NCI-H187 (cell line): ENCODE measurements at places on chromosomes 11 and 22.

DNA sequence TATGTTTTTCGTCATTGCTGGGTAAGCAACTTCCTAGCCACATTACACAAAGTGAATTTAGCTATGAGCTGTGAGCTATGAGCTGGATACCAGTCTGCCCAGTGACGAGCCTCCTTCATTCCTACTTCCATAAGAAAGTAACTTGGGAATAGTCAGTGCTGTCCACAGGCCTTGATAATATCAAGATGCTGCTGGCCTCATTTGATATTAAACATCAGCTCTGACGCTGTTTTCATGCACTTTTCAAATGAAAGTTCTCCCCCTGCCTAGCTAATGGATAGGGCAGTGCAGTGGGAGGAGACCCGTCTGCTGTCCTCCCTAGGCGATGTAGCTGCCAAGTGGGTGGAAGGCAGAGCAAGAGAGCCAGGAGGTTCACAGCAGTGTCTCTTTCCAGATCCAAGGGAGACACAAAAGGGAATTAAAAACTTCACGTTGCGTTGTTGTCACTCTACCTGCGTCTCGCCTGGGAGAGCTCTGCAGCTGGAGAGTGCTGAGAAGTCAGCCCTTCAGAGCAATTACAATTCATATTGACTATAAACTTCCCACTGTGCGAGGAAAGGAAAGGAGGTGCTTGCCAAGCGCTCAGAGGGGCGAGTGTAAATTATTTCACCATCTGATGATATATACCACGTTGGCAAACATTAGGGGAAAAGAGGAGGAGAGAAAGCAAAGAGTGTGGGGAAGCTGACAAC, 861.4 kb downstream of the NTM start:
- DNase-seq: no peak

DNA sequence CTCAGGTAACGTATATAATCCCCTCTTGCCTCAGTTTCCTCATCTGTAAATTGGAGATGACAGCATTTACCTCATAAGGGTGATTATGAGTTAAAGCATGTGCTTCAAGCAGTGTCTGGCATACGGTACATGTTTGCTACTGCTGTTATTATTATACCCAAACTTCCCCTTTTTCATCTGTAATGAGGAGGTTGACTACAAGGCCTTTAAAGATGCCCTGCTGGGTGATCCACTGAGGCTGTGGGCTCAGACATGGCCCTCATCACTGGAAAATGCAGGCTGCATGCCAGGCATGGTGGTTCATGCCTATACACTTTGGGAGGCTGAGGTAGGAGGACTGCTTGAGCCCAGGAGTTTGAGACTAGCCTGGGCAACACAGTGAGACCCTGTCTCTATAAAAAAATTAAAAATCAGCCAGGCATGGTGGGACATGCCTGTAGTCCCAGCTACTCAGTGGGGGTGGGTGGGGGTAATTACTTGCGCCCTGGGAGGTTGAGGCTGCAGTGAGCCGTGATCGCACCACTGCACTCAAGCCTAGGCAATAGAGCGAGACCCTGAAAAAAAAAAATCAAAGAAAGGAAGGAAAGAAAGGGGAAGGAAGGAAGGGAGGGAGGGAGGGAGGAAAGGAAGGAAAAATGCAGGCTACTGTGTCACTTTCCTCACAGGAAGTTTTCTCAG, 4.3 kb downstream of the PIK3IP1 start:
- no peak for DNase-seq

GRCh38 chr11:111602865-111603610, 789 bp downstream of the SIK2 start:
- no peak for DNase-seq

DNA sequence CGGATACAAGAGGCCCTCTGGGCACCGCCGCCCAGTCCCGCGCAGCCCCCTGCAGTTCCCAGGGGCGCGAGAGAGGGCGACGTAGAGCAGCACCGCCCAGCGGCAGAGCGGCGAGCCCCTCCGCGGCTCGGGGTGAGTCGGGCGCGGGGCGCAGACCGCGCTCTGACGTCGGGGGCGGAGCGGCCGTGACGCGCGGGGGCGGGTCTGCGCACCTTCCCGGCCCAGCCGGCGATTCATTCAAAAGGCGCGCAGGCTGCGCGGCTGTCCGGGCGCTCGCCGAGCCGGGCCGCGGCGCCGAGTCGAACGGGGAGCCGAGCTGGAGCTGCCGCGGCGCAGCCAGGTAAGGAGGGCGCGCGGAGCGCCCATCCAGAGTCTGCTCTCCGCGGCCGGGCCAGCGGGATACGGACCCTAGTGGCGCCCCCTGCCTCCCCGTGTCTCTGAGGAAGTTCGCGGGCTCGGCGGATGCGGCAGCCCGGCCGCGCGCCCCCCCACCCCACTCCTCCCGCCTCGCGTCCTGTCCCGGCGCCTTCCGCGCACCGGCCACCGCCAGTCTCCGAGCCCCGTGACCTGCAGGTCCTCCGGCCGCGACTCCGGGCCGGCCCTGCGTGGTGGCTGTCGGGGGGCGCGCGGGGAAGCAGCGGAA, at the start of gene RELT:
RELT (plus strand) TSS at position 240 of the 643 bp plus-strand sequence. CDS start 12,738 bp downstream, outside the sequence.
- peak; percentile 80 for DNase-seq

DNA sequence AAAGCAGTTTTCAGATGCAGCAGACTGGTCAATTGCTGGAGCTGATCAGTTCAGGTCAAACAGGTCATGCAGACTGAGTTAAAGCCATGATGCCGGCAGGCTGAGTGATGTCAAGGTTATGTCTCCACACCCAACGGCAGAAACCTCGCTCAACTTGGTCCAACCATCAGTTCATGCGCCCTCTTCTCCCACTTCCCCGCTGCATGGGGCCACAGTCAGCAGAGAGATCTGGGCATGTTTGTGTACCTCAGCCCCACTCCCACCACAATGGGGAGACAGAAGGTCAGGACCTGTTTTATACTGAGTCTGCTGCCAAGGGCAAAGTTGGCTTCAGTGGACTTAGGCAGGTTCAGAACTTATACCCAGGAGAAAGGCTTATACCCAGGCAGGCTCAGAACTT, 118.7 kb downstream of the TRIM29 start:
- DNase-seq: no peak

- peak; percentile 45 for DNase-seq
Measured at GRCh38 chr22:30606455-30607299, at the start of gene TCN2. Gene TCN2 (plus strand): TSS chr22:30607174. CDS start chr22:30607332, 158 bp downstream.

GRCh38 chr11:63511048-63511748, 5.3 kb downstream of the LGALS12 start:
- no peak for DNase-seq

GRCh38 chr11:102216433-102217075, 100.7 kb upstream of the BIRC3 start:
- no peak for DNase-seq

- no peak for DNase-seq
Measured at GRCh38 chr11:57374966-57375365, 6.0 kb downstream of the PRG3 start.

DNA sequence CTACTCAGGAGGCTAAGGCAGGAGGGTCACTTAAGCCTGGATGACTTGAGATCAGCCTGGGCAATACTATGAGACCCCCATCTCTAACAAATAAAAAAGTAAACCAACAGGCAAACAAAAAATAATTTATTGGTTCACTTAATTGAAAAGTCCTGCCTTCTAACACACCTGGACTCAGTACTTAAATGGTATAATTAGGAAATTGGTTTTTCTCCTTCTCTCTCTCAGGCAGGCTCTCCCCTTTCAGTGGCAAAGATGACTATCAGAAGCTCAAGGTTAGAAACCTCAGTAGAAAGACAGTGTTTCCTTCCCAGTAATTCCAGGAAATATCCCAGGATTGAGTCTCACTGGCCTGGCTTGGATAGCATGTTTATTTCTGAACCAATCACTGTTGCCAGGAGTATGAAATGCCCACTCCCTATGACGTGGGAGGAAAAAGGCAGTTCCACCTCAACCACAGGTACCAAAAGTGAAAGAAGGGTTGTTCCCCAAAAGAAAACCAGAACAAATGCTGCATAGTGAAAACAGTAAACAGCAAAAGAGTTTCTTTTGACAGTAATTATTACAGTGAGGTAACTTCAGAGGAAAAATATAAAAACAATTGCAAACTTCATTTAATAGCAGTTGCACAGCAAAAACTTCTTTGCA, 56.3 kb upstream of the SOX6 start:
- DNase-seq: no peak

- no peak for DNase-seq
Measured at GRCh38 chr11:114208377-114208776, 87.8 kb upstream of the NNMT start.

- DNase-seq: no peak
Measured at GRCh38 chr22:45341498-45341897, 31.8 kb downstream of the FAM118A start.

- no peak for DNase-seq
Measured at GRCh38 chr11:36240801-36241200, 48.4 kb downstream of the COMMD9 start.

- DNase-seq: no peak
Measured at GRCh38 chr22:31952472-31952871, 8.1 kb downstream of the YWHAH start.

GRCh38 chr11:106986673-106987072, 31.6 kb downstream of the GUCY1A2 start:
- DNase-seq: no peak

DNA sequence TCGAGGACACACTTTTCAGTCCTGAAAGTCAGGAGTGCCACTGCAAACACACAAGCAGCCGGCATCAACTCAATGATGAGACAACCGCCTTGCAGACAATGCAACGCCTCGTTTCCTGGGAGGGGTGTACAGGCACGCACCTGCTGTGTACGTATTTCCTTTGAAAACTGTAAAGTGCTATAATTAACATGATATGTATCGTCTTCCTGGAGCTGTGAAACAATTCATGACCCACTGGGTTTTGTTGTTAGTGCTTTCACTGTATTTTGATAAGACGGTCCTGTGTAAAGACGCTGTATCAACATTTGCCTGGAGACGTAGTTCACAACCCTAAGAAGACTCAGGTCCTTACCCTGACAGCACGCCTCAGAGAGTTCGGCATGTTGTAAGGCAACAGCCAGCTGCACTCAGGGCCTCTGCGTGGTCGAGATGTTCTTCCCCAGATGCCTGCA, 105.7 kb upstream of the ANO1 start:
- no peak for DNase-seq

DNA sequence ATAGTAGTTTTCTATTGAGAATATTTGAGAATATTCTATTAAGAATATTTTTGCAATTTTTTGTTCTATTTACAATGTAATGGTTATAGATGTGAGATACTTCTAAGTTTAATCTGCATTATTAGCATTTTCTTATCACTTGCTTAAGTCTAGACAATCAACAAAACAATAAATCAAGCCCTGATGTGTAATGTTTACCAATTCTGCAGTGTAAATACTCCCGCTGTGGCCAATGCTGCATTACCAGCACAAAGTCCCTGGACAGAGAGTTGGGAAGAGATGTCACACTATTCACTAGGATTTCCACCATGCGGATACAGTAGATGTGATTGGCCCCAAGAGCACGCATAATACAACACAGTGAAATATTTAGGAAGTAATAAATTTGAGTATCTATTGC, 47.6 kb upstream of the GCAT start:
- DNase-seq: no peak

GRCh38 chr11:2224254-2224653, 46.1 kb downstream of the ASCL2 start:
- no peak for DNase-seq
